ENCODE measurements at places on chromosomes 3 and 15.

GRCh38 chr15:71362987-71363968 lies 248.0 kb downstream of the THSD4 start:
- DNase-seq, result no peak

- no peak for DNase-seq
Measured at GRCh38 chr15:48675436-48675835, 29.9 kb upstream of the FBN1 start.

DNA sequence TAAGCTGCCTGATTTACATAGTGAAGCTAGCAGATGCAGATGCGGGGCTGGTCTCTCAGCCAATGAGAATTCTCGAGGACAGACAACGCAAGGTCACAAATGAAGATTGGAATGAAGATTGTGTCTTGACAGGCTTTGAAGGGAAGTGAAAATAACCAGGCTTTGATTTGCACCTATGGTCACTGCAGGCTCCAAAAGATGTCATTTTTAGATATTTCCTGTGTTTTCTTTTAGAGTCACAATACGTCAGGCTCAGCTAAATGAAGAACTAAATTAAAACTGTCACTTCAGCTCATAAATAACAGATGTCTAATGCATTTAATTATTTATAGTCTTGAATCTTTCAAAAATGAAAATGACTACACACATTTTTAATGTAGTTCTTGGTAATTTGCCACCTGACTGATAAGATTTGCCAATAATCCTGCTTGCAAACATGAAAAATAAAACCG lies 99.5 kb downstream of the SQOR start:
- no peak for DNase-seq

- no peak for DNase-seq
Measured at GRCh38 chr15:92346063-92346462, 47.6 kb upstream of the ST8SIA2 start.

GRCh38 chr3:134092208-134092701 lies 62.5 kb upstream of the SLCO2A1 start:
- no peak for DNase-seq

GRCh38 chr3:156751461-156752025 lies 74.6 kb upstream of the LEKR1 start:
- DNase-seq, result no peak

DNA sequence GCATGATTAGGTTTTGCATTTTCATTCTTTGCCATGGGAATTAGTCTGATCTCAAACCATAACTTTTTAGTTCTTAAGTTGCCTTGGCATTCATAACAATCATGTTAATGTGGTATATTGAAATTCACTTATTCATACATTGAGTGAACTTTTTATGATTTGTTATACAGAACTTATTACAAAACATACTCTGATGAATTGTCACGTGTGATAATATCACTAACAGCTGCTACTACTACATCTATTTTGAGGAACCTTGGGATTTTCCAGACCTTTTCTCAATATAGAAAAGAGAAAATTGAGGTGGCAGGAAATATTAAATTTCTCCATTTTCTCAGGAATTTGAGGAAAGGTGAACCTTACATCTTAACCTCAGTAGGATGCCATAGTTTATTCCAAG lies 9.2 kb downstream of the LXN start:
- no peak for DNase-seq

GRCh38 chr3:30317561-30317960 lies 288.8 kb upstream of the TGFBR2 start:
- DNase-seq, result no peak

DNA sequence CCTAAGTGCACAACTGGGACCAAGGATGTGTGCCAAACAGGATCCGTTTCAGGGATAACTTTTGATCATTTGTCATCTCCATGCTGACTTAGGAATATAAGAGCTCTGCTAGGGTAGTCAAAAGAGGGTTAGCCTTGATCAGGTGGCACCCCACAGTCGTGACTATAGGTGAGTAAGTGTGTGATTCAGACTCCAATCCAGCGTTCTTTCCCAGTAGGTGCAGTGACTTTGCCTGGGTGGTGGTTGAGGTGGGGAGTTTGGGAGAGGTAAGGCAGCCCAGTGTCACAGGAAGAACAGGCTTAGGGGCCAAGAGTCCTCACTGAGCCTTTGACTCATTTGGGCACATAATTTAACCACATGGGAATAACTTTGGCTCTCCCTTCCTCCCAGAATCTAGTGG lies 51.0 kb downstream of the CHDH start:
- no peak for DNase-seq

DNA sequence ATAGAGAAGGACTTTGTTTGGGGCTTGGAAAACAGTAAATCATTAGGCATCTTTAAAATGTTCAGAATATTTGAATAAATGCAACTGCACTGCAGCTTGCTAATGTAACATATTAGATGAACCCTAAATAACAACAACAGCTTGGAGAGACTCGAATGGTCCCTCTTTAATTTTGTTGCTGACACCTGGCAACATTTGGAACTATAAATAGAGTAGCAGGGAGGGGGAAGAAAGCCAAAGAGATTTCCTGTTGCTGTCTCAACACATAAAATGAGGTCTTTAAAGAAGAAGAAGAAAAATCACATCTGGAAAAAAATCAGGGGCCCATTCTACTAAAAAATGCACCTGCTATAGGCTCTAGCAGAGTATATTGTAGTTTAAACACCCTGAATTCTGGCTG lies 49.9 kb upstream of the DPPA4 start:
- DNase-seq, result no peak

- DNase-seq, result no peak
Measured at GRCh38 chr3:15602146-15602536, 596 bp downstream of the BTD start.

GRCh38 chr15:93515256-93516051 lies 426.4 kb upstream of the RGMA start:
- no peak for DNase-seq

GRCh38 chr15:68299436-68299835 lies 21.9 kb downstream of the FEM1B start:
- no peak for DNase-seq

DNA sequence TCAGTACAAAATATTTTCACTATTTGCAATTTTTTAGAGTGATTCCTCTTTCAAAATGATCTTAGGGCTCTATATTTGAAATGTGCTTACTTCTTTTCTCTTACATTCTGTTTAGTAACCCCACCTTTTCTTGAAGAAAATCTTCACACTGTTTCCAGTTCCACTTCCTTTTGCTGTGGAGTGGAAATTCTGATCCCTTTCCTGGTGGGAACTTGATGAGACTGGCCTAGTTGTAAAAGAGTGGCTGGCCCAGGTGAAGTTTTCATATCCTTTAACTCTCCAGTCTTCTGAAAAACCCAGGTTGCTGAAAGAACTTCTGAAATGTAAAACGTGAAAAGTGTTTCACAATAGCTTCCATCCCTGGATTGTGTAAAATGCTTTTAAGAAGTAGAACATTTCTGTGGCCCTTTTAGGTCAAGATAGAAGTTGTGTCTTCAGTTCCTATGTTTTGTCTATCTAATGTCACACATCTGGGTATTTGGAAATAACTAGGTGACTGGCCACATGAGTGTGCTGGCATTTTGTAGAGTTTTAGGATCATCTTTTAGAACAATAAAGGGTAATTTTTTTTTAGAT lies 84.8 kb upstream of the LRIG1 start:
- no peak for DNase-seq

- no peak for DNase-seq
Measured at GRCh38 chr3:134355416-134355815, 18.8 kb downstream of the AMOTL2 start.
